Caki2 (cell line): ENCODE measurements at places on chromosomes 7 and 10. TPM values are rescaled to one million over a fixed set of nuclear protein-coding genes. Genes with fewer than 3 reads are reported as not detected.

YAE1 gene
- 26.6 and 28.9 TPM in 2 replicates for total RNA-seq

VGF gene
- total RNA-seq = 0.14 and 0.74 TPM in 2 replicates

FKBP6 gene
- not detected in 2 replicates for total RNA-seq

ZDHHC6 gene
- 9.8 and 13.9 TPM in 2 replicates for total RNA-seq

CPA5 gene
- total RNA-seq = not detected in 2 replicates

PNLIPRP3 gene
- not detected in 2 replicates for total RNA-seq

LRRC18 gene
- total RNA-seq = not detected in 2 replicates

MYH16 gene
- 0.09 and 0.24 TPM in 2 replicates for total RNA-seq

SLC13A1 gene
- total RNA-seq = not detected in 2 replicates

TUBAL3 gene
- total RNA-seq = not detected in 2 replicates

FKBP9 gene
- 298 and 315 TPM in 2 replicates for total RNA-seq

INHBA gene
- 9.5 and 14.4 TPM in 2 replicates for total RNA-seq

ZSCAN25 gene
- total RNA-seq = 5.3 and 11.8 TPM in 2 replicates
